GM06990 (cell line): ENCODE measurements at places on chromosomes 16 and 17.

DNA sequence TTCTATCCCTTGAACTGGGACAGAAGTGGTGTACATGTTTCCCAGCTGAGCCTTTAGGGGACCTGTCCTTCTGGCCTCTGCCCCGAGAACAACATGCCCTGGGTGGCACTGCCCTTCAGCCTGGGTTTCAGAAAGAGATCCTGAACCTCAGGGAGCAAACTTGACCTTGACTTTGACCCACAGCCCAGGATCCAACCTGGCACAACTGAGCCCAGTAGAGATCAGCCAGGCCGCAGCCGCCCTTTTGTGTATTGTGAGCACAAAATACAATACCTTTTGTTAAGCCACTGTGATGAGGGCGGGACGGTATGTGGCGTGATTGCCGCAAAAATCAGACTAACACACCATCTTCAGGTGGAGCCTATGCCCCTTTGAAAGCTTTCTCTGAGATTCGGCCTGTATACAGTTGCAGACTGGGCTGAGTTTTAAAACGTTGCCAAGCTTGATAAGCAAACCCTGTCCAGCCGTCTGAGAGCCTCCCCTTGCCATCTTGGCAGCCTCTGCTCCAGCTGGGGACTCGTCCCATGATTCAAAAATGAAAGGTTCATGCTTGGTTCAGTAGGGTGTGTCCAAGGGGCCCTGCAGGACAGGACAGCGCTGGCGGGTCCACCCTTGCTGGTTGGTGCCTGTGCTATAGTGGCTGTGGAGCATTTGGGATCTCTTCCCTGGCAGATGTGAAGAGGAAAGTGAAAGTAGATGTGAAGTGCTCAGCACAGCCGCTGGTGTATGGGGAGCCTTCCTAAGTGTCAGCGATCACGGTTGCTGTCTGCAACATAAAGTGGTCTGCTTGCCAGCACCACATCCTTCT, 40.3 kb downstream of the FOXL1 start:
- no peak for DNase-seq

- no peak for DNase-seq
Measured at GRCh38 chr17:79073706-79074088, 927 bp upstream of the ENGASE start.

DNA sequence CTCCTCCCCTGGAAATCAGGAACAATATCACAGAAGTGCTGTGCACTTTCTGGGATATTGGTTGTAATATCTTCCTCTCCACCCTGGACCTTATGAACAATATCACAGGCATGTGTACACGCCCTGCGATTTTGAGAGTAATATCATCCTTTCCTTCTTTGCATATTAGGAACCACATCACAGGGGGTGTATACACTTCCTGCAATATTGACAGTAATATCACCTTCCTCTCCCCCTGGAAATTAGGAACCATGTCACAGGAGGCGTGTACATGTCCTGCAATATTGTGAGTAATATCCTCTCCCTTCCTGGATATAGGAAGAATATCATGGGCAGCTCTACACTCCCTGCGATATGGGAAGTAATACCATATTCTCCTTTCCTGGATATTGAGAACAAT, 14.2 kb upstream of the TEKT5 start:
- DNase-seq, result no peak

GRCh38 chr17:78736526-78737079, 45.5 kb downstream of the CYTH1 start:
- peak; percentile 77 for DNase-seq

GRCh38 chr16:52497067-52497816, 49.7 kb downstream of the TOX3 start:
- DNase-seq, result no peak

- no peak for DNase-seq
Measured at GRCh38 chr17:19978805-19979211, 1.2 kb upstream of the AKAP10 start.

- DNase-seq, result no peak
Measured at GRCh38 chr16:50114357-50115129, 38.6 kb upstream of the TENT4B start.

GRCh38 chr17:41800601-41801373, 11.0 kb downstream of the P3H4 start:
- no peak for DNase-seq

DNA sequence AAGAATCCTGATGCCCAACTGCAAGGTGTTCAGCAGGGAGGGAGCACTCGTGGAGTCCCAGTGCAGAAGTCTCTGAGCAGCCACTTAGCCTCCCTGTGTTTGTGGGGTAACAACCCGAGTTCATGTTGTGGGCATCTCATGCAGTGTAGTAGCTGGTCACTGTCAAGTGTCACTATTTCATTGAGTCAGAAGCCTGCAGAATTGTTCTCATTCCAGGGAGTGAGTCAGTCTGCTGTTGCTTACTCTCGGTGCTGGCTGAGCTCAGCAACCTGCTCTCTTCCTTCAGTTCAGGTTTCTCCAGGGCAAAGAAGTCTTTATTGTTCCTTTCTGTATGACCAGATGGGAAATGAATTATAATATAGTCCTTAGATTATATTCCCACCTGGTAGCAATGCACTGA, 24.1 kb downstream of the HMOX2 start:
- DNase-seq, result no peak
